Kidney (tissue), 22 donors: ENCODE measurements at places on chromosomes 12 and 14. TPM values are rescaled to one million over a fixed set of nuclear protein-coding genes. Genes with fewer than 3 reads are reported as not detected.
A peak's percentile ranks its signal among the peaks of the same experiment; 100 is the strongest.

- DNase-seq, result no peak
These were observed 130.6 kb upstream of the MYF6 start for GRCh38 chr12:80576641-80577418.

DNA sequence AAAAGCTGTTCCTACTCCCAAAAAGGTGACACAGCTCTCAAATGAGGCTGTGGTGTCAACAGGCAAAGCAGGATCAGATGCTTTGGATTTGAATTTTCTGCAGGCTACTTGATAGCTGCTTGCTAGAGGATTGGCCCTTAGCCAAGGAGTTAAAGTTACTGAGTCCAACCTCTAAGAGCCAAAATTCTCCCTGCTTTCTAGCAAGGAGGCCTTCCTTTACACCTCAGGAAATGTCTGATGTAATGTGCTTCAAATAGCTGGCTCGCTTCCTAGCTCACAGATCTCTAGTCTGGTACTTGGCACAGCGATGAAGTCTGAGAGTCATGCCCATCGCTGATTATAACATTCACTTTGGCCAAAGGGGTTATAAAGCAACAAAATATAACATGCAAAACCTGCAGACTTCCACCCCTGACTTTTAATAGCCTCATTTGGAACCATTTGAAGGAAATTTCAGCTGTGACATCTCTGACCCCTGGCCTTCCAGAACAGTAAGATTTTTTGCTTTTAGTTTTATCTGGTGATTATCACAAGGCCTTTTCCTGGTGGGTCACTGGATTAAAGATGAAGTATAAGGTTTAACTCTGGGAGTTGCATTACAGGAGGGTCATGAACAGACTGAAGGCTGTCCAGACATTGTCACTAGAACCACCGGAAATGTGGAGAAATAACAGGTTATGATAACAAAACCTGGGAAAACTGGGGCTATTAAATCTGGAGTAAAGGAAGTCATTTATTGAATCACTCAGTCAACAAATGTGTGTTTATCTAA, 189.7 kb downstream of the EPS8 start:
- DNase-seq, result no peak

DNA sequence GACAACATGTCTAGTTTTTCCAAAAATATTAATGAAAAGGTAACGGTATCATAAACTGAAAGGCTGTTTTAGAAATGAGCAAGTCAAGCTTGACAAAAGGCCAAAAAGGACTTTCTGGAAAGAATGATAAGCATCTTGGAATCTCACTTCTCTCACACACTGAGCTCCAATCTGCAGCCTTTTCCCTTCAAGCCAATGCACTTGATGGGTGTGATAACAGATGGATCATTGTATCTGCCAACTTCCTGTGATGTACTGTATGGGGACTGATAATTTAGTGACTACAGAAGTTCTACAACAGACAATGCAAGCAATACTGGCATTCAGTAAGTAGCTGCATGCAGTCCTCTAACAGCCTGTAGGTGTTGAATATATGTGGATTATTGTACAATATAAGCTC, 147.1 kb downstream of the MED13L start:
- DNase-seq, result no peak

The BEGAIN gene
- total RNA-seq, result 1.4 TPM

- DNase-seq, result no peak
These were observed 14.9 kb downstream of the CCDC63 start for GRCh38 chr12:110861729-110862128.

DNA sequence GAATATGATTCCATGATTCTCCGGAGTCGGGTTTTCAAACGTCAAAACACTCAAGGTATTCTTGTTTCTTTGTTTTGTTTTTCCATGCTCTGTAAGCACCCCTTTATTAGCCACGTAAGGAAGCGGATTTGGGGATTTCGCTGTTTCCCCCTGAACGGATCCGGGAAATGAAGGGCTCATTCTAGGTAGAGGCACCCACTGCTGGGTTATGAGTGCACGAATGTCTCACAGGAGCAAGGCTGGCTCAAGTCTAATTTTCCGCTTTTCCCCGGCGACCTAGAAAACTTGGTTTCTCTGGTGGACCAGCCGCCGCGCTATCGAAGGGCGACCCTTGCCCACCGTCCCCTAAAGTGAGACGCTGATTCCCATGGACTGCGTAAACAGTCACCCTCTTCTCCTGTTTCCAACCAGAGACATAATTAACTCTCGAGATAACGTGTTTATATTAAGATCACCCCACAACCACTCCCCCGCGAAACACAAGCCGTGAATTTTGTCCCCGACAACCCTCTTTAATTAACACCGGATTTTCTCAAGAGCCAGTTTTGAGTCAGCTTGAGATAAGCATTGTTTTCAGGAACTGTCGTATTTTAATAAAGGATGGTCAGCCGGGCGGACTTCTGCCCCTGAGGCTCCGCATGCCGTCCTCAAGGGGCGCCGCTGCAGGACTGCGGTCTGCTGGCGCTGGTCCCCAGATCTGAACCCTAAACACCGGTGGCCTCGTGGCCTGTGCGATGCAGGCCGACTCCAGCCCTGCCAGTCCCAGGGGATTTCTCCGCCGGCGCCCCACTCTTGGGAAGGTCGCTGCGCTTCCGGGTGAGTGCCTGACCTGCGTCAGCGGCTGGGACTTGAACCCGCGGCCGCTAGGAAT, 515 bp upstream of the ABCC9 start:
- peak; percentile 85 for DNase-seq

- no peak for DNase-seq
These were observed 56.4 kb downstream of the RAB35 start for GRCh38 chr12:120060196-120060595.

DNA sequence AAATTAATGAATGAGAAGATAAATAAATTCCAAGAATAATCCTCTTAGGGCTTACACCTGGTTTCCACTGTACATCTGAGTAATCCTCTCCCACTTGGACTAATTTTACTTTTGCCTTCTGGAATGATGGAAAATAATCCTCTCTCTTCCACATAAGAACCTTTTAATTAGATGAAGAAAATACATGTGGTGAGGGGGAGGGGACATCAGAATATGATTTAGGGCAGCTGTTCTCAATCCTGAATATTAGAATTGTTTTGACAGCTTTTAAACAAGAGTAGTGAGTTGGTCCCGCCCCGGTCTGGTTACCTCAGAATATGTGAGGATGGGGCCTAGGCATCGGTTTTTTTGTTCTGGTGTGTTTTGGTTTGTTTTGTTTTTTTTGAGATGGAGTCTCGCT, 51.5 kb downstream of the HECTD4 start:
- no peak for DNase-seq

DNA sequence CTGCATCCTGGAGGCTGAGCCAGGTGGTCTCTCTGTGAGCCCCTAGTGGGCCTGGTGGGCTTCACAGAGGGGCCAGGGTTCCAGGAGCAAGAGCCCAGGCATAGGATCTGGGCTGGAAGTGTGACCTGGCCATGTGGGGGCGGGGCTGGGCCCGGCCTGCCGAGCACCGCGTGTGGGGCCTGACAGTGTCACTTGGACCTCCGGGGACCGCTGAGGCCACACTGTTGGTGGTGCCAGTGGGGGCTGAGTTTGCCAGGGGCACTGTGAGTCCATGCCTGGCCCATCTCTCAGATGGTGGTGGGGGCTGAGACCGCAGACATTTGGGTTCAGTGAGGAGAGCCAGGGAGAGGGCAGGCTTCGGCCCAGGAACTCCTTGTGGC, 5.2 kb downstream of the FBRSL1 start:
- no peak for DNase-seq

DNA sequence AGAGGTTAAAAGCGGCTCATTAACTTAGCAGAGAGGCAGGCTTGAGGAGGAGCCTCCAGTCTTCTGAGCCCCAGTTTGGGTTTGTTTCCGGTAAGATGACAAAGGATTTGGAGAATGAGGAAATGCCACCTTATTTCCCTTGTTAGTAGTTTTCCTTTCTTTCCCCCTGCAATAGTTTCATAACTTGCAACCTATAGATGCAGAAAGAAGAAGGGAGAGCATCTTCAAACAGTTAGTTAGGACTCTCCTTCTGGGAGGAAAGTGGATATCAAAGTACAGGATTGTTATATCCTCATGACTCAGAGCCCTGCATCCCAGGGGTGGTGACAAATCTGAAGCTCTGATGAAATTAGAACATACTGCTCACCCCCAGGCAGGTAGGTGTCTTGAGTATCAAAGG, 180.7 kb upstream of the SLC38A2 start:
- DNase-seq, result no peak

GRCh38 chr12:104682790-104683279, 226.1 kb downstream of the CHST11 start:
- no peak for DNase-seq

DNA sequence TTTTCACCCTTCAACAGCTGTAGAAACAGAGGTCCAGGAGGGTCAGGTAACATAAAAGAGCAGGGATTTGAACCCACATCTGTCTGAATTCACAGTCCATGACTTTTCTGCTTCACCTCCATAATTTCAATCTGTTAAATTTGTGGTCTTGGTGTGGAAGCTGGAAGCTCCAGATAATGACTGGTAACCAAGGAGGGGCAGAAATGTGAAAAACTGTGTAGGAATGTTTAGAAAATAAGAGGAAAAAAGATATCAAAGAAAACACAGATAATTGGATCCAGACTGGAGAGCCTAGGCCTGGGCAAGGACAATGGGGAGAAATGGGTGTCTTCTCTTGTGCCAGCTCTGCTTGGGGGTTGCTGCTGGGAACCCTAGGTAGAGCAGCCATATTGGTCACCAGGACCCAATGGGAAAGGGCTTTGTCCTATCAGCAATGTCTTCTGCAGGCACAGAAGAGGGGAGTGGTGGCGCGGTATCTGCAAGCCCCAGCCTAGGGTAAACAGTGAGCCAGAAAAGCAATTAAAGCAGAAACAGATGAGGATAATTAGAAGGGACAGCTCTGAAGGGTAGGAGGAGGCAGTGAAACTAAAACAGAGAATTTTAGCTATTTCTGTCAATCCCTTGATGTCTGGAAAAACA, 54.3 kb upstream of the CCDC91 start:
- DNase-seq, result no peak

- no peak for DNase-seq
These were observed 176.4 kb downstream of the STXBP6 start for GRCh38 chr14:24873551-24873950.

DNA sequence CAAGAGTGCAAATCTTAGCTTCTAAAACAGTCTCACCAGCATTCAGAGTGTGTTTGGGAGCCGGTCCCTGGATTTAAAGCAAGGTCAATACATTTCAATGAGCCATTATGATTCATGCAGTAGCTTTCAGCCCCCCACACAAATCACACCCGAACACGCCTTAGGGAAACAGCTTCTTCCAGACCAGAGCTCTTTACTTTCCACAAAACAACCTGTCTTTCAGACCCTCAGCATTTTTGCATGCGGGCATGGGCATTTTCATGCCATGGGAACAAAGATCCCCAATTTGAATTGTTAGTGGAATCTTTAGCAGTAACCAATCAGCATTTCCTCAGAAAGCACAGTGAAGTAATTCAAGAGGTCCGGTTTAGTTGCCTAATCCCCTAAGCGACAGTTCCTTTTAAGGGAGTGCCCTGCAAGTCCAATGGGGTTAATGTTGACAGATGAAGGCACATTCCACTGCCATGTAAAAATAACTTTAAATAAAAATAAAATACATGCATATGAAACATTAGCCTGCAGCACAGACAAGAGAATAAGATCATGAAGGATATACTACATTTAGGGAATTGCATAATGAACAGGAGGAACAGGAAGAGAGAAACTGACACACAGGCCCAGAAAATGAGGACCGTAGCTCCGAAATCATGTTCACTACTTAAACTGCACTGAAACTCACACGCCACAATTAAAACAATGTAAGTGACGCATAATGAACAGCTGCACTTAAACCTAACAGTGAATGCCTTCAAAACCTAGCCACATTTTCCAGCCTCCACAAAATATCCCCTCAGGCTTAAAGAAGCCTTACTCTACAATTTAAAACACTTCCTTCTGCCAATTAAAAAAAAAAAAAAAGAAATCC, 4.0 kb downstream of the VPS37B start:
- DNase-seq, result peak; percentile 49

The PLCZ1 gene
- total RNA-seq, result not detected

DNA sequence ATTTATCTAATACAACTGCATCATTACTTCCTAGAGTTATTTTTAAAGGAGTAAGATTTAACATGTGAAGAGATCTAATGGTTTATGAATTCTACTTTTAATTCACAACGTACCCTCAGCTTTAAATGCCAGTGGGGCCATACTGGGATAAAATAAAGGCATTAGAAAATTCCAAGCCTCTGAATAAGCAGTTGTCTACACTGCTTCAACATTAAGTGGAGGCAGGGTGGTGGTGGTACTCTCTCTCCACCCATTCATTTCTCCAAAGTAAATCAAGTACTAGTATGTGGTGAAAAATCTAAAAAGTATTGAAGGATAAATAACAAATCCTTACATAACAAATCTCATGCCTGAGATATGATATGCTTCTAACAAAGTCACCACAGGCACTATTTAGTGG, 52.4 kb downstream of the FERMT2 start:
- DNase-seq, result no peak

DNA sequence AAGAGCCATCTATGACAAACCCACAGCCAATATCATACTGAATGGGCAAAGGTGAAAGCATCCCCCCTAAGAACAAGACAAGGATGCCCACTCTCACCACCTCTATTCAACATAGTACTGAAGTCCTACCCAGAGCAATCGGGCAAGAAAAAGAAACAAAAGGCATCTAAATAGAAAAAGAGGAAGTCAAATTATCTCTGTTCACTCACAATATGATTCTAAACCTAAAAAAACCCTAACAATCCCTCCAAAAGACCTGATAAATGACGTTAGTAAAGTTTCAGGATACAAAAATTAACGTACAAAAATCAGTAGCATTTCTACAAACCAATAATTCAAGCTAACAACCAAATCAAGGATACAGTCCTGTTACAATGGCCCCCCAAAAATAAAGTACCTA, 26.9 kb downstream of the MDM1 start:
- no peak for DNase-seq

The SLC6A12 gene
- total RNA-seq, result 130 TPM

DNA sequence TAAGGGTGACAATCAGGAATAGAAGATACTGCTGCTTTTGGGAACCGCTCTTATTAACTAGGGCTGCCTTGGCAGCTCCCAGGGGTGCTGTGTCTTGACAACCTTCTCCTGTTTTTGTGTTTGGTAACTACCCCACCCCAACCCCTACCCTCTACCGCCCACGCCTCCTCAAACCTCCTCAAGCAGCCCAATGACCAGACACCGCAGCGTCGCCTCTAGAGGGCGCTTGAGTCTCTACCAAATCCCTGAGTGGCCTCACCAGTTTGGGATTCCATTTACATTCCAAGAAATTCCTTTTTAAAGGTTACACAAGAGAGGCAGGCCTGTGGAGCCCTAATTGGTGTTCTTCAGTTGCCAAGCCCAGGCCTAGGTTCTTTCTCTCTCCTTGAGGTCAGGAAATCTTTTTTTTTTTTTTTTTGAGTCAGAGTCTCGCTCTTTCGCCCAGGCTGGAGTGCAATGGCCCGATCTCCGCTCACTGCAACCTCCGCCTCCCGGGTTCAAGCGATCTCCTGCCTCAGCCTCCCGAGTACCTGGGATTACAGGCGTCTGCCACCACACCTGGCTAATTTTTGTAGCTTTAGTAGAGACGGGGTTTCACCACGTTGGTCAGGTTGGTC, 72.4 kb upstream of the USP44 start:
- DNase-seq, result peak; percentile 81

The MDGA2 gene
- total RNA-seq, result 0.41 TPM

The FBRSL1 gene
- total RNA-seq, result 44.7 TPM
